ENCODE measurements at places on chromosomes 2 and 18.

GRCh38 chr2:106991866-106992265, 105.9 kb upstream of the ST6GAL2 start:
- no peak for DNase-seq

DNA sequence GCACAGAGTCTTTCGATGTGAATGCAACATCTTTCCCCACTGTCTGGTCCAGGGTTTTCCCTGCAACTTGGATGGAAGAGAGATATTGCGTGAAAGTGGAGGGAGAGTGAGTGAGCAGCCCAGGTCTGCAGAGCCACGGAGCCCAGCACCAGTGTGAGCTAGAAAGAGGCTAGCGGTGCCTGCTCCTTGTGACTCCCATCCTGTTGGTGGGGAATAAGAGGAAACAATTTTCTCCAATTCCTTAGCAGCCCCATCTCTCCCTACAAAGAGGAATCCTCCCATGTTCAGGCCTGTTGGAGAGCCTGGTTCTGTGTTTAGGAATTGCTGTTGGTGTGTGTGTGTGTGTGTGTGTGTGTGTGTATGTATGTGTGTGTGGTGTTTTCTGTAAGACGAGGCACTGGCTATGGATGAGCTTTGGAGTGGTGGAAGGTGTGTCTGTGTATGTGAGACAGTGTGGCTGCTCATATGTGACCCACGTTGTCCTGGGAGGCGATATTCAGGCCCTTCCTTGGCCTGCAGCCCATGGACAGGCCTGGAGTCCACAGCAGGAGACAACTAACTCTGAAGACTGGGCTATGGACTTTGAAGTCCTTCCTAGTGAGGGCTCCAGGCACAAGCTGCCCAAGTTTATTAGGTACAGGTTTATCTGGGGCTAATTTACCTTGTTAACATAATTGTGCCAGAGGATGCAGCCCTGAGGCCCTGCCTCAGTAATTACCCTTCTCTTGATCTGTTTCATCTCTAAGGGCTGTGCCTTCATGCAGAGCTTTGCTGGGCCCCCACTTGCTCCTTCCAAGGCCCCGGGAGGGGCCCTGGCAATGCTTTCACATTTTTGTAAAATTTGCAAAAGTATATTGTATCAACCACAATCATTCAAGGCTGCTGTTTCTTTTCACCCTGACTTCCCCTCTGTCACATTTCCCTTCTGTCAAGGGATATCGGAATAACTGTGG, 88.6 kb upstream of the HAAO start:
- no peak for DNase-seq

GRCh38 chr2:46574457-46575355, 95.3 kb downstream of the TMEM247 start:
- no peak for DNase-seq

GRCh38 chr2:203412546-203413331, 84.5 kb downstream of the ABI2 start:
- DNase-seq, result no peak

DNA sequence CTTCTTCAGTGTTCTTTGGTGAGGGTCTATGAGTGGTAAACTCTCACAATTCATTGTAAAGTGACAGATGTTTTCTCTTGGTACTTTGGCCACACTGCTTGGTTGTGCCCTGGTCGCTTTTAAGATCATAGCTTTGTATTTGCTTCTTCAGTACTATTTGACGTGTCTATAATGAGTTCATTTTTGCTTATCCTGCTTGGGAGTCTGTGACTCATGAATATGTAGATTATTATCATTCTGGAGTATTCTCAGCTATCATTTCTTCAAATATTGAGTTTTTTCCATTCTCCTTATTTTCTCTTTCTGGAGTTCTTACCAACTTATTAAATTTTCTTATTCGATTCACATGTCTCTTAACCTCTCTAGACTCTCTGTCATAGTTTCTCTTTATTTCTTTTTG, 73.0 kb upstream of the HS6ST1 start:
- DNase-seq, result no peak

- no peak for DNase-seq
Measured at GRCh38 chr2:128441341-128442052, 122.8 kb upstream of the HS6ST1 start.

DNA sequence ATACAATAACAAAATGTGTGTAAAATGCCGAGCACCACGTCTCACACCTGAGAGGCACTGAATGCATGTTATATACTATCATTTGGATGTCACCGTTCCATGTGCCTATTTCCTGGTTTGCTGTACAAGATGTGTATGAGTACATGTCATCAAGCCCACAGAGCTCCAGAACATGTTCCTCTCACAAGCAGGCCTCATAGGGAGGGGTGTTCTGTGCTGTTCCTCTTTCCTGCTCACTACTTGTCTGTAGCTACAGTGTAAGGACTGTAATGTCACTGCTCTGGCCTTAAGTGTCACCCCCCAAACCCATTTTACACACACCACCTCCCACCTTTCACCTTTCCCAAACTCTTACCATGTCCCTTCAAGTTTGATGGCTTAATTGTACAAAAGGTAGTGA, 1.8 kb downstream of the AFF3 start:
- no peak for DNase-seq

GRCh38 chr18:50099725-50100407, 95.1 kb downstream of the MYO5B start:
- DNase-seq, result peak; percentile 76

- DNase-seq, result no peak
Measured at GRCh38 chr2:42979870-42980763, 187.7 kb upstream of the HAAO start.

DNA sequence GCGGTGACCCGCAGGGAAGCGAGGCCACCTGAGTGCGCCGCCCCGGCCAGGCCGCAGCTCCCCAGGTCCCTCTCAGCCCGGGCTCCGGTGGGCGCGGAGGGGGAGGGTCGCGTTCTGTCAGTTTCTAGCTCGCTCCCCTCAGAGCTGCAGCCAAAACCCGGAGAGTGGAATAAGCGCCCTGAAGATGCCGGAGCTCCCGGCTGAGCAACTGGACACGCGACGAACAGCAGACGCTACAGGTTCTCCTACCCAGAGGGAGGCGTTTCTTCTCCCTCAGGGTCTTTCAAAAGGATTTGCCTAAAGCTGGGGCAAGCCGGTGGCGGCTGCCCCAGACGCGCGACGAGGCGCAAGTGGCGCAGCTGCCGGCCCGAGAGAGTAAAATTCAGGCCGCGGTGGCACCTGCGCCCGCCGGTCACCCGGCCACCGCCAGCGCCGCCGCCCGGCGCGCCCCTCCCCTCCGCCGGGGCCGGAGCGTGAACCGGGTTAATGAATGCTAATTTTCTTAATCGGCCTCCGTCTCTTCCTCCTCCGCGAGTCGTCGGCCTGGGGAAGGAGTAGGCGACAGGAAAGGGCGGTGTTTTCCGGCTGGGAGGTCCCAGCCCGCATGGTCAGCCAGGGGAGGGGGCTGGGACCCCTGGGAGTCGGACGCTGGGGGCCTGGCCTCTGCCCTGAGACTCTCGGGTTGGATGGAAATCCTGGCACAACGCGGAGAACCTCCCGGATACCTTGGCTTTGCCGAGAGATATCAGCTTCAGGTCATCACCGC, 845 bp upstream of the CDC42EP3 start:
- DNase-seq, result peak; percentile 94

DNA sequence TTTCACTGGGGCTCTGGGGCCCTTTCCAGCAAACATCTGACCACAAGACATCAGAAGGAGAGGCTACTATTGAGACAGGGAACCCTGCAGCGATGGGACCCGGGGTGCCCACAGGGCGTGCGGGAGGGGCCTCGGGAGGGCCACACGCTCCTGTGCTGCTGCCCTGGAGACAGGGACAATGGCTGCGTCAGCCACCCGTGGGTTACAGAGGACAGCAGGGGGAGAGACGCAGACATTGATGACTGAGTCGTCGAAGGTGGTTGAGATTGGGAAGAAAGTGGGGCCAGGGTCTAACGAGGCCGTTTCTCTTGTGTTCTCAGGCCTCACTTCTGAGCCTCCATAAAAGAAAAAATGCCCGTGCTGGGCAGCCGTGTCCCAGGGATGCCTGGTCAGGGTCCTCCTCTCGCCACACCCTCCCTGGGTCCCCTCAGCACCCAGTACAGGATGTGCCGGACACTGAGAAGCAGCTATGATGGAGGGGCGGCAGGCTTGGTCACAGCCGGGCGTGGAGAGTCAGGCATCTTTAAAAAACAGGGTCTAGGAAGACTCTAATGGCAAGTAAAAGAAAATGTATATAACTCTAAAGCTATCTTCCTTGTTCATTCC, 73.9 kb downstream of the NDUFA10 start:
- DNase-seq, result no peak

DNA sequence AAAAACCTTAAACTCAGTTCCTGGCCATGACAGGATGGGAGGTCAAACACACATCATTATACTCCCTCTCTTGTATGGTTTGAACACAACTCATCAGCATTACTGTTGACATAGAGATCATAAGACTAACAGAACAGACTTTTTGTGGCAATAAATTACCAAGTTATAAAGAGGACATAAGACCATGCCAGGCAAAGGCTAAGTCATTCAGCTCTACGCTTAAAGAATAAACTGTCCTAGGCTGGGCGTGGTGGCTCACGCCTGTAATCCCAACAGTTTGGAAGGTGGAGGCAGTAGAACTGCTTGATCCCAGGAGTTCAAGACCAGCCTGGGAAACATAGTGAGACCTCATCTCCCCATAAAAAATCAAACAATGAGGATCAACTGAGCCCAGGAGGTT, 16.4 kb downstream of the NLRC4 start:
- DNase-seq, result no peak

- no peak for DNase-seq
Measured at GRCh38 chr2:169007356-169007755, 23.8 kb downstream of the ABCB11 start.

DNA sequence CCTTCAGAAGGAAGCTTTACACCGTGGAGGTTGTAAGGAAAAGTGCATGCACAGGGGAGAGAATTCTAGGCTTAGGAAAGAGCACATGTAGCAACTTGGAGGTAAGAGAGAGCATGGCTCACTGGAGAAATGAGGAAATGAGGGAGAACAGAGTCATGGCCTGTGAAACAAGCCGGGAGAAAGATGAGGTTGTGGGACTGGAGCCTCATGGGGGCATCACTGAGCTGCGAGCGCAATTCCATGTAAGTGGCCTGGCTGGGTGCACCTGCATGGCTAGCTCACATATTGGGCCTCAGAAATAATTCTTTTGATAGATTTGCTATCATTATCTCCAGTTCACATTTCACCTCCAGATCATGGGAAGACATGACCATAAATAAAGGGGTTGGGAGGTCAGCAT, 785.5 kb upstream of the RAB6C start:
- no peak for DNase-seq

DNA sequence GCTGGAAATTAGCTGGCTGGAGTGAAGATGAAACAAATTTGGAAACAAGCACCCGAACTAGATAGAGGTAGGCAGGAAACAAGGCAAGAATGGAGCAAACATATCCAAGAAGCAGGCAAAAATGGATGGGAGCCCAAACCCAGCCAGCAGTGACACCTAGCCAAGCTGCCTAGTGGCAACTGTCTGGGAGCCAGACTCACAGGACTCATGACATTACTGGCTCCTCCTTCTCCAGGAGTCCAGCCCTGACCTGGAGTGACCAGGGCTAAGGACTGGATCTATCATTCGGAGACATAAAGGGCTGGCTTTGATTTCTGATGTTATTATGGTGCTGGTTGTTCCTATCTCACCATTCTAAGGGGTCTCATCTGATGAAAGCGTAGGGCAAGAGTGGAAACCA, 21.3 kb upstream of the ALK start:
- DNase-seq, result no peak

GRCh38 chr2:128911276-128911675, 592.6 kb upstream of the HS6ST1 start:
- no peak for DNase-seq

DNA sequence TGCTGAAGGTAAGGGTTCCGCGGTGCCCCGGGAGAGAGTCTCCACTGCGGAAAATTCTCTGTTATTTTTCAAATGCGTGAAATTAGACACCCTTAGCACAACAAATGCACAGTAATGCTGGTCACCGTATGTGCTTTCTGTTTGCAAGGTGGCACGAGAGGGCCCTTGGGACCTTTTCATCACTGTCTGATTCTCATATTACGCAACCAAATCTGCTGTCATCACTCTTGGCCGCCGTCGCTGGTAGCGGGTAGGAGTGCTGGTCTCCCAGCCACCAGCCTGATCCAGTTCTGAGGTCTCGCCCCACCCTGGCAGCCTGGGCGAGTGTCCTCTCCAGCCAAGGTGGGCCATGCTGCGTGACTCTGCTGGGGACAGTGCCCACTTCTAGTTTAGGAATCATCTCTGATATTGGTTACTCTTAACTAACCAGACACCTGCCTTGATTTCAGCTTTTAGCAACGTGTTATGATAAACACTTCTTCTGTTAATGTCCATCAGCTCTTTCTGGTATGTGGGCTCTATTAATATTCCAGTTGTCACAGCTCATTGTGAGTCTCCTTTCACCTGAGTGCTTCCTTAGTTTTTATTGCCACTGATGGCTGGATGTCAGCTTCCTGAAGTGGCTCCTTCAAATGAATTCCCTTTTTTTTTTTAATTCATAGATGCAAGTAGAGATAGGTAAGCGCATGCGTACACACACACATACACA, 199.4 kb downstream of the GBX2 start:
- DNase-seq, result no peak

- DNase-seq, result peak; percentile 36
Measured at GRCh38 chr18:43789234-43790000, 512.1 kb upstream of the SYT4 start.

- no peak for DNase-seq
Measured at GRCh38 chr18:59983506-59983905, 83.7 kb downstream of the PMAIP1 start.

- DNase-seq, result no peak
Measured at GRCh38 chr2:157890969-157891642, 15.0 kb upstream of the ACVR1 start.

GRCh38 chr2:30145826-30146336, 926 bp upstream of the YPEL5 start:
- no peak for DNase-seq

DNA sequence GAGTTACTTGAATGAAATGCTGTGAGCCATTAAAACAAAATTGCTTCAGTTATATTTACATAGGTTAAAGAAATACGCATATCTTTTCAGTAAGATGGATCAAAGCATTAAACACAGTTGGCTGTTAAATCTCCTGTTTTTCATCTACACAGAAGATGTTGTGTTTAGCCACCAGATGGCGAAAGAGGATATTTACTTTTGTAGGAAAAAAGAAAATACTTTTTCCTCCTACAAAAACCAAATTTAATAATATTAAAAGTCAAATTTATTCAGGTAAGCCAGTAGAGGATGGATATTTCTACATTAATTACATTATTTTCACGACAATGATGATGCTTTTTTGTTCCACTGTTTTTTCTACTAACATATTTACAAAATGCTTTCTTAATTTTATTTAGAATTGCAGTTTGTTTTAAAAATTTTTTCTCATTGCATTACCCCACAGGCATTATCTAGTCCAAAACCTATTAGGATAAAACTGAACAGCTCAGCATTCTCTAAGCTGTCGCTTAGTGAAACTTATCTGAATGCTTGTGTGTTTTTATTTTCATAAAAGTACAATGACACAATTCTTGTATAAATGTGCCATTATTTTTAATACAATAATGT, 173.7 kb downstream of the ASXL3 start:
- peak; percentile 28 for DNase-seq

DNA sequence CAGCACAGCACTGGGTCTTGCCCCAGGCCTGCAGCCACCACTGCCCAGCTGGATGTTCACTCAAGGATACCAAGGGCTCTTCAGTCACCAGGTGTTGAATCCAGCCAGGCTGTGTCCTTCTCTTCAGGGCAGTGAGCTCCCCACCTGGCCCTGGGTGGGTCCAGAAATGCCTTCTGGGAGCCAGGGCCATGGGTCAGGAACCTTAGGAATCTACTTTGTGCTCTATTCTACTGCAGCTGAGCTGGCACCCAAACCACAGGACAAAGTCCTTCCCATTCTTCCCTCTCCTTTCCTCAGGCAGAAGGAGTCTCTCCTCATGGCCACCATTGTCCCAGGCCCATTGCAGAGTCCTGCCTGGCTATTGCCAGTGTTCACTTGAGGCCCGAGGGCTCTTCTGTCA, 13.0 kb downstream of the STRADB start:
- no peak for DNase-seq
